ENCODE measurements at places on chromosomes 7 and 10.
A peak's percentile ranks its signal among the peaks of the same experiment; 100 is the strongest.

DNA sequence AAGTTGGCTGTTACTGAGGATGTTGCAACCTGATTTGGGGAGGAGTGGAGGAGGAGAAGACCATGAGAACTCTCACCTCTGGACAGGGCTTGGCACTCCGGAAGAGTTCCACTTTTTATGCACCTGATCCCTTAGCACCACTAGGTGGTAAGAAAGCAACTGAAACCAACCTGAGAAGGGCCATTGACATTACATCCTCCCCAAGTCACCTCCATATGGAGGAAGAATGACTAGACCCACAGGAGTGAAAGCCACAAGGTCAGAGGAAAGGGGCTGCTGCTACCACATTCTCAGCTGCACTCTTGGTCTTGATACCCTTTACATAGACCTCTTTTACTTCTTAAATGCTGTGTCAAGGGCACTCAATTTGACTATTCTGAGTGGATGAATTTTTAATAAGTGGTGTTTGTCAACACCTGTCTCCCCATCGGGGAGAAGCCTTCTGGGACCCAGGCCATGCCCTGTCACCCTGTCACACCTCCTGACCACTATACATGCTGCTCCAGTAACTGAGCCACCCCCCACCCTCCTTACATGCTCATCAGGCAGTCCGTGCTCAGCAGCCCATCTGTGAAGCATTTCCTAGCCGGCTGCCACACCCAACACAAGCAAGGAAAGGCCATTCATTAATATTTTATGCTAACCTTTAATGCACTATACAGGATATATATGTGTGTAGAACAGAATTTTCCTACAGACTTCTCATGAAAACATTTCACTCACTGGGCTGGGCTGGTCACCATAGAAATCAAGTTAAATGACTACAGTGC, 362.9 kb downstream of the GFRA1 start:
- DNase-seq = no peak

DNA sequence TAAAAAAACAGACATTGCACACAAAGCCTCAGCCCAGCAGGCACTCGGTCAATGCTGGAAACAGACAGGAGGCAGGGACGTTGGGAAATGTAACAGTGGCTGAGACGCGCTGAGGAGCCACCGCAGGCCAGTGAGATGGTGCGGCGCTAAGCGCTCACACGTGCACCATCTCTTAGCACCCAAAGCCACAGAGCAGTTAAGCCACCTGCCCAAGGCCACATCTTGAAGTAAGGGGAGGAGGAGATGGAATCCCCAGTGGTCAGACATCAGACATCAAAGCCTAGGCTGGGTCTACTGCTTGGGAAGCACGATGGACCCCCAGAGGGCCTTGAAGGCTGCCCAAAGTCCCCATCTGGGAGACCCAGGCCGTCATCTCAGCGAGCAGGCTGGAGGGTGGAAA, 15.6 kb downstream of the LAT2 start:
- no peak for DNase-seq

- no peak for DNase-seq
These were observed 358.1 kb downstream of the PRPF18 start for GRCh38 chr10:13944823-13945222.

DNA sequence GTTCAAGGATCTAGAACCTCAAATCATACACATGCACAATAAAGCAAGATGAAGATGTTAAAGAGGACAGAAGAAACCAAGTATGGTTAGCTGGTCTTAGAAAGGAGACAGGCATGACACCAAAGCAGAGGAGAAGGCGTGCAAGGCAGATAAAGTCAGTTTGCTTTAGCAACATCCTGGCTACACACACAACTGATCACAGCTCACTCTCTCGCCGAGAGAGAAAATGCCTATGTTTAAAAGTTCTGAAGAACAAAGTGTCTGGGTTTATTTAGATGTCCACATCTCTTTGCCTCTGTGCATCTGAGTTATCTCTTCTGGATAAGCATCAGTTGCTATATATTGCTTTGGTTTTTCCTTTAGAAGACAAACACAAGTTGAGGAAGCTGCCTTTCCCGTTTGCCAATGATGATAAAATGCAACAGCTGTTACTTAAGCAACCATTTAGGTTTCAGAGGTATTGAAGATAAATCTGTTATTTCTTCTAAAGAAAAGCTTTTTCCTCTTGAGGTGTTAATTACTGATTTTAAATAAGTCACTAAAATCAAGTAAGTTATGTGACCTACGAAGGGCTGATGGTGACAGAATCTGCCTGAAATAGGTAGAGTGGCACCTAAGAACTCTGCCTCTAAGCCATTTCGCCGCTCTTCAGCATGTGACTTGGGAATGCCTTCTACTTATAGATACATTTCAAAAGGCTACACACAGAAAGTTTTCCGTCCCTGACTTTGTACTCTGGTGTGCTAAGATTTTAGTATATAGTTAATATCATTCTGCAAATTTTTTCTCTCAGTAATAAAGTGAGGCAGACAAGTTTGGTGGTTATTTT, 146.2 kb upstream of the ASAH2 start:
- DNase-seq = no peak

DNA sequence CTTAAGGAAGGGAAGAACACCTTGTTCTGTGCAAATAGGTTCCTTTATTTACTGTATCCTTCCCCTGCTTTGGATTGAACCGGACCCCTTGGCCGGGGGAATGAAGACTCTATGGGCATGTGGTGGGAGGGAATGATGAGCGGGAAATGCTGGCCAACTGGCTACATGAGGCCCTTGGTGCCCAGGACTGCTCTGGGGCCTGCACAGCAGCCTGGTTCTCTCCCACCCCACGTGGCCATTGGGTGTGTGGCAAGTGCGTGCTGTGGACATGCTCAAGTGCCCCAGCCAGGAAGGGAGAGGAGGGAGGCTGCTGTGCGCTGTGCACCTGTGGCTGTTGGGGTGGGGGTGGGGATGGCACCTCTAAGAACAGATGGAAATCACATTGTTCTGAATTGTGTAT, 917.0 kb upstream of the GHITM start:
- no peak for DNase-seq

DNA sequence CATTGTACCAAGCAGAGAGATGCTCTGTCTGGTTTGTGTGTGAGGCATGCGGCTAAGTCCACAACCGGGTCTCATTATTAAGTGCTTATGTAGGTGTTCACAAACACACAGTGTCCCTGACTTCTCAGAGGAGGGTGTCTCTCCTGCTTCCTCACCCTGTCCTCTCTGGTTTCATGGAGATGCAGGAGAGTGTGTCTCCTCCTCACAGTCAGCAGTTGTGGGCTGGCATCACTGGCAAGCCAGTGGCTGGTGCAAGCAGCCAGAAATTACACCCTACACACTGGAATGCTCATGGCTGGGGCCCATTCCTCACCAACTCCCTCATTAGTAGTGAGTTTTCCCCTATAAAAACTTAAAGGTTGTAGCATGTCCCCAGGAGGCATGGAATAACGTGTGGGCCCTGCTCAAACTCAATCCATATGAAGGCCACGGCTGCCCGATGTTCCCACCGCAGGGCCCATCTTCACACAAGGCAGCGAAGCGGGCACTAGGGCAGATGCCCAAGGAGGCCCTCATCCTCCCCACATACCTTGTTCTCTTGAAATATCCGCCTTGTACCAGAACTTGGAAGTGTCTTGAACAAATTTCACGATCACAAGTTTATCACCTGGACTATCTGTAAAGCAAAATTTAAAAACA, 280.1 kb downstream of the TNS3 start:
- no peak for DNase-seq

- no peak for DNase-seq
These were observed 58.8 kb upstream of the AKR1E2 start for GRCh38 chr10:4767033-4767814.

DNA sequence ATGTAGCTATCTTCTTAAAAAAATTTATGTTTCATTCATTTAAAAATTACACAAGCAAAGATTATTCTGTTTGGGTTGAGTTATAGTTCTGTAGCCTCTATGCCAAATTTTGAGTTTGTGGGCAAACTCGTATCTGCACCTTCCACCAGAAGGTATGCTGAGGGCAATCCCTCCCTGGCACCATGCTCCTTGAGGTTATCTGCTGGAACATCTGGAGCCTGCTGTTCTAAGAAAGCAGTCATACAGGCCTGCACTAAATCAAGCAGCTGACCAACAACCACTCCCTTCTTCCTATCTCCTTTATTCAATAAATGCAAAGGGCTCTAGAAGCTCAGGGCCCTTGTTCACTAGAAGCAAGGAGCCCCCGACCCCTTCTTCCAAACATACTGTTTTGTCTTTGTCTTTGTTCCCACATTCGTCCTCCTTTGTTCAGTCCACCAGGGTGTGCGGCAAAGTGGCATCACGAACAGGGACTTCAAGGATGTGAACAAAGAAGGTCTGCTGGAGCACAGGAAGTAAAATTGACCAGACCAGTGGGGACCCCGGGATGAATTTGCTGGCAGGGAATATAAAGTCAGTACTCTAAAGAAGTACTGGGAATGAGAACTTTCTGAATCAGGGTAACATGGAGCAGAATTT, 36.4 kb downstream of the OR13A1 start:
- DNase-seq = no peak

DNA sequence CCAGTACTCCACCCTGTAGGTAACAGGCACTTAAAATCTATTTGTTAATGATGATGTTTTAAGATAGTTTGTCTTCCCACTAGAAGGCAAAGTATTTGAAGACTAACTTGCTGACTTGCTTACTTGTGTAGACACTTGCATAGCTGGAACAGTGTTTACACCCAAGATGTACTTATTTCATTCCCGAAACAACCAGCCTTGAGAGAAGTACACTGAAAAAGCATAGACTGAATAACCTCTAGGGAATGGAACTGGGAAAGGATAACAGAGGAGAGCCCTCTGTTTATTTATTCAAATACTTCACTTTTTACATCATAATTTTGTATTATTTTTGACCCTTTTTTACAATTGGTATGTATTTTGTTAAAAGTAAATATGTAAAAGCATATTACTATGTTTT, 33.1 kb upstream of the TMEM26 start:
- DNase-seq = no peak

DNA sequence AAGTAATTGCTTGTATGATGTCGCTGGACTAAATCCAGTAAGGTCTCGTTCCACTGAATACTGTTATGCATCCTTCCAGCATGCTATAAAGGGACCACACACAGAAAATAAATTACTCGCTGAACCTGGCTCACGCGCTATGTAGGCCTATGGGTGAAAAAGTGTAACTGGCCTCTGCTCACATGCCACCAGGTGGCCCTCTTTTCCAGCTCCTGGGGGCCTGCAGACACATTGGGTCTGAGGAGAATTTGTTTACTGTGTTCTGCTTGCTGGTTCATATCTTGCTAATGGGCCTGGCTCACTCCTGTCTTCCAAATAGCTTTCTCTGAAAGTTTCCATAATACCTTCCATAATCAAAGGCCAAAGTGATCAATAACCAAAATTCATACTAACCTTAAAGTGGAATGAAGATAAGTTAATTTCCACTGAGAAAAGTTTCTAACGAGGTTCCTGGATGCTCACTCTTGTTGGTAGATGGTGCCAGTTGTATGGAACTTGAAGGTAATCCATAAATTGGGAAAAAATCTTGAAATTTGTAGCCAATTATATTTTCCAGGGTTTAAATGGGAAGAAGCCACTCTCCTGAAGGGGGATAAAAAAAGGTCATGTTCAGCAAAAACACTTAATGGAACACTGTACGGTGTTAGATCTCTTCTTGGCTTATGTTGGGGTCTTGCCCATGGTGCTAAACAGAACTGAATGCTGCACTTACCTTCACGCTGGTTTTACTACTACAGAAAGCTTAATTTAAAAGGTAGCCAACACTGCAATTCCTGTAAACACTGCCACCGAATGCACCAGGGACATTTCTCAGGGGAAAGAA, 27.0 kb upstream of the ZPBP start:
- no peak for DNase-seq

DNA sequence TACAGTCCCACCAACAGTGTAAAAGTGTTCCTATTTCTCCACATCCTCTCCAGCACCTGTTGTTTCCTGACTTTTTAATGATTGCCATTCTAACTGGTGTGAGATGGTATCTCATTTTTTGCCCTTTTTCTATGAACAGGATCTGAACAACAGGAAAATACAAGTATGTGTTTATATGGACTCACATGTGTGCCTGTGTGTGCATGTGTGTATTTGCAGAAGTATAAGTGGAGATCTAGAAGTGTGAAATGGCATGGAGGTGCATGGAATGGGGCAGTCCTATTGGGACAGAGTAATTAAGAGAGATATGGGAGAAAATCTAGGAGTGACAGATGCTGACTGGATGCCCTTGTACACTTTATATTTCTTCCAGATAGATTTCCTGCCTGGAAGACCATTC, 111.6 kb upstream of the PCGF5 start:
- DNase-seq = no peak

DNA sequence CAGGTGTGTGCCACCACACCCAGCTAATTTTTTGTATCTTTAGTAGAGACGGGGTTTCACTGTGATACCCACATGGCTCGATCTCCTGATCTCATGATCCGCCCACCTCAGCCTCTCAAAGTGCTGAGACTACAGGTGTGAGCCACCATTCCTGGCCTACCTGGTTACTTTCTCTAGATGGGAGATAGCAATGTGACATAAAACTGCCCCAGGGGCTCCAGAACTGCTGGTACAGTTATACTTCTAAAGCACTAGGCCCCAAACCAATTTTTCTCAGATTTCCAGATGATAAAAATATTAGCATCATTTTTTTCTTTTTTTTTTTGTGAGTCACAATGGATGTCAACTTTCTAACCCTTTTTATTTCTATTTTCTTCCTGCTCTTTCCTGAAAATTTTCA, 27.4 kb downstream of the ITGB8 start:
- no peak for DNase-seq

- DNase-seq = no peak
These were observed 9.8 kb upstream of the OGA start for GRCh38 chr10:101827919-101828600.

GRCh38 chr7:36141850-36142249, 11.2 kb upstream of the EEPD1 start:
- DNase-seq = no peak

DNA sequence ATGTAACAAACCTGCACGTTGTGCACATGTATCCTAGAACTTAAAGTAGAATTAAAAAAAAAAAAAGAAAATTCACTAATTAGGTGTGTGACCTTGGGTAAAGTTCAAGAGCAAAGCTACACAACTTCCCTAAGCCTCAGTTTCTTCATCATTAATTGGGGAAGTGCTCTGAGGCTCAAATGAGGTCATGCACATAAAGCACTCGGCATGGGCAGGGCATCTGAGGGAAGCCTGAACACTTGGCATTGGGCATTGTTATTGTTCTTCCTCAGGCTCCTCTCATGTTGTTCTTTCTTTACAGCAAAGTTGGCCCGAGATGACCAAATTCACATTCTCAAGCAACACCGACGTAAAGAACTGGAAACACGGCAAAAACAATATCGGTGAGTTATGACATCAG, 21.5 kb downstream of the ALOX5 start:
- no peak for DNase-seq

- DNase-seq = peak; percentile 62
These were observed 64.5 kb upstream of the SYPL1 start for GRCh38 chr7:106176414-106177299.

GRCh38 chr7:127704211-127704610, 52.2 kb downstream of the SND1 start:
- no peak for DNase-seq

DNA sequence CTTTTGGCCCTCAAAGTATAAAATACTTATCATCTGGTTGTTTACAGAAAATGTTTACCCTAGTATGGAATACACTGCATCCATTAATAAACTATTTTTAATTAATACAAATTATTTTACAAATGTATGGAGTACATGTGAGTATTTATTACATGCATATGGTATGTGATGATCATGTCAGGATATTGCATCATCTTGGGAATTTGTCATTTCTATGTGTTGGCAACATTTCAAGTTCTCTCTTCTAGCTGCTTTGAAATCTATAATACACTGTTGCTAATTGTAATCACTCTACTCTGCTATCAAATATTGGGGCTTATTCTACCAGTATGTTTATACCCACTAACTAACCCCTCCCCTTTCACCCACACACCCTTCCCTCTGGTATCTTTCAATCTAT, 103.9 kb upstream of the THSD7A start:
- DNase-seq = no peak
